T-helper 2 cell treated with Interferon-gamma antibody and Interleukin-4, amounts not matched to agents 100 ng/mL and 5 ng/mL, for 36 hours (primary cell): ENCODE measurements at places on chromosomes 16 and 17. TPM values are rescaled to one million over a fixed set of nuclear protein-coding genes. Genes with fewer than 3 reads are reported as not detected.

Gene KRTAP2-1
- total RNA-seq, result not detected in 2 replicates

Gene MT4
- total RNA-seq, result not detected in 2 replicates

Gene DNAH17
- 0.02 TPM in 1 of 2 replicates, not detected in the other for total RNA-seq

Gene SGCA
- not detected in 2 replicates for total RNA-seq

Gene SNX20
- total RNA-seq, result 67.4 and 69.7 TPM in 2 replicates
